ENCODE measurements at places on chromosomes 11 and 22.

- DNase-seq: no peak
Measured at GRCh38 chr11:5117588-5117987, 20.6 kb downstream of the OR52A5 start.

GRCh38 chr11:115078461-115079438 lies 400.4 kb downstream of the NXPE2 start:
- DNase-seq: no peak

DNA sequence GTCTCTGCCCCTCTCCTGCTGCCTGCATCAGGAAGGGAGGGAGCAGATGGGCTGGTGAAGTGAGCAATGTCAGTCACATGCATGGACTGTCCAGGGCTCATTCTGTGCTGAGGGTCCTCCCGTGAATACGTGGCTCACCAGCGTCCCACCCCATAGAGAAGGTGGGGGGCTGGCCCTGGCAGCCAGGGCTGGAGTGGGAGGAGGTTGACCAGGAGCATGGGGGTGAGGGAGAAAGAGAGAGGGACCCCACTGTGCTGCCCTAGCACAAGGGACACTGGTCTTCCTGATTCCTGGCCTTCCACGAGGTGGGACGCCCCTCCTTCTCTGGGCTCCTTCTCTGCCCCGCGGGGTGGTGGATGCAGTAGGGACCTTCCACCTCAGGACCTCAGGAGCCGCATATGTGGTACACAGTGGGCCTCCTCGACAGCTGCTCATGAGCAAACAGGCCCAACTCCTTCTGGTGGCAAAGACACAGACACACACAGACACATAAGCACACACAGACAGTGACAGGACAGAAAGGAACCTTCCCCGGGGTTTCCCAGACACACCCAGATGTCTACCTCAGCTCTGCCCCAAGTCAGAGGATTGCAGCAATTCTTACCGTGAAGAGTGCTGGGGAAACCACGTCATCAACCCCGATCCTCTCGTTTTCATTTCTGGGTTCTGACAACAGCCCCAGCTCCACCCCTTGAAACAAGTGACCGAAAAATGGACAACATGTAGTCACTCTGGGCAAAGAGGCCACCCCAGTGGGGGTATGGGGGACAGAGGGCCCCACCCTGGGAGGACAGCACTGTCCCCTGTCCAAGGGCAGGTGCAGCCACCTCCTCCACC lies 3.6 kb upstream of the APOBEC3A start:
- no peak for DNase-seq

- DNase-seq: no peak
Measured at GRCh38 chr11:126308271-126308671, 4.4 kb downstream of the DCPS start.

- no peak for DNase-seq
Measured at GRCh38 chr11:113549611-113550578, 74.7 kb upstream of the DRD2 start.

DNA sequence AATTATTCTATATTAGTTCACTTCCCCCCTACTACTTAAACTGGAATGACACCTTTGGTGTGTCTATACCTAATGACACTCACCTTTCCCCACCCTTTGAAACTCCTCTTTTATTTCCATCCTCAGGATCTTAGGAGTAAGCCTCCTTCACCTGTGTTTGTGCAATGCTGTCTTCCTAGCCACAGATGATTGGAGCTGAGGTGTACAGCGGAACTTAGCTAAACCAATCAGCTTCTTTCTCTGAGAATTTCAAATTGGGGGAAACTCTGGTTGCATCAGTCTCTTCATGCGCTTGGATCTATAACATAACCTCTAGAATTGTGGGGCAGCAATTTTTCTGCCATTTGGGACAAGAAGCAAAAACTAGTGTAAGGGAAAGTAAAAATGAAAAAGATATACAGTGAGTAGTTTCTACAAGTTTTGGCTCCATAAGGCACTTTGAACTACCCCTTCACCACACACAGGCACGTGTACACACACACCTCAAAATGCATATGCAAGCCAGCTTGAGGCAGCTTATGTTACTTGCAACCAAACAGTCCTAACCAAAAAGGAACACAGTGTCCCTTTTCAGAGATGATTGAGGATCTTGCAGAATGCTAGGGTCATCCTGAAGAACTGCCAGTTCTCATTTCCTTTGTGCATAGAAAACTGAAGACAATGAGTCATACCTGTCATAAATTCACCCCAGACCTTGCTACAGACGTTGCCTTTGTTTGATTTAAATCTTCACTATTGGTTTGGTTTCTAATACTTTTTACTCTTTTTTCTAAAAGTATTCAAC lies 36.0 kb upstream of the LDLRAD3 start:
- no peak for DNase-seq

- DNase-seq: no peak
Measured at GRCh38 chr11:87778357-87778756, 396.9 kb downstream of the RAB38 start.

- peak; percentile 15 for DNase-seq
Measured at GRCh38 chr11:123434262-123434661, 4.2 kb downstream of the GRAMD1B start.

DNA sequence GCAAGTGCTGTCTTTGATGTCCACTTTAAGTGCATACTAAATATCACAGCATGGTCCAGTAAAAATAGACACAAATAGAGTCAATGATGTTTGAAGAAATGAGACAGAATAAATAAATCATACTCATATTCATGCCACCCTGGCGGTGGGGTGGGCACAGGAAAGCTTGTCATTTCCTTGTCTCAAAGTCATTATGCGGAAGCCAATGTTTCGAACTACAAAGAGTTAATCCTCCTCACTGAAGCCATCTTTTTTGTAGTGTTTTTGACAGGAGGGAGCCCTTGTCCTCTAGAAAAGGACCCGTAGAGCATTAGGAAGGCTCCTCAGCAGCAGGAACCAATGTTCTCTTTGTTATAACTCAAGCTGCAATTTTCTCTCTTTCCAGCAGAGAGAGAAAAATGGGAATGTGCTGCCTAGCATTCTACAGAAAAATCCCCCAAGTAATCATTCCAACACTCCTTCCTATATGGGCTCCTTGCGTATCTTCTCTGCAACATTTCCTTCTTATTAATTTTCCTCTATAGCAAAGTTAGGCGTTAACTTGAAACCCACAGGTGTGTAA lies 30.6 kb downstream of the SC5D start:
- DNase-seq: no peak

- no peak for DNase-seq
Measured at GRCh38 chr22:19663286-19663815, 51.0 kb upstream of the SEPTIN5 start.

DNA sequence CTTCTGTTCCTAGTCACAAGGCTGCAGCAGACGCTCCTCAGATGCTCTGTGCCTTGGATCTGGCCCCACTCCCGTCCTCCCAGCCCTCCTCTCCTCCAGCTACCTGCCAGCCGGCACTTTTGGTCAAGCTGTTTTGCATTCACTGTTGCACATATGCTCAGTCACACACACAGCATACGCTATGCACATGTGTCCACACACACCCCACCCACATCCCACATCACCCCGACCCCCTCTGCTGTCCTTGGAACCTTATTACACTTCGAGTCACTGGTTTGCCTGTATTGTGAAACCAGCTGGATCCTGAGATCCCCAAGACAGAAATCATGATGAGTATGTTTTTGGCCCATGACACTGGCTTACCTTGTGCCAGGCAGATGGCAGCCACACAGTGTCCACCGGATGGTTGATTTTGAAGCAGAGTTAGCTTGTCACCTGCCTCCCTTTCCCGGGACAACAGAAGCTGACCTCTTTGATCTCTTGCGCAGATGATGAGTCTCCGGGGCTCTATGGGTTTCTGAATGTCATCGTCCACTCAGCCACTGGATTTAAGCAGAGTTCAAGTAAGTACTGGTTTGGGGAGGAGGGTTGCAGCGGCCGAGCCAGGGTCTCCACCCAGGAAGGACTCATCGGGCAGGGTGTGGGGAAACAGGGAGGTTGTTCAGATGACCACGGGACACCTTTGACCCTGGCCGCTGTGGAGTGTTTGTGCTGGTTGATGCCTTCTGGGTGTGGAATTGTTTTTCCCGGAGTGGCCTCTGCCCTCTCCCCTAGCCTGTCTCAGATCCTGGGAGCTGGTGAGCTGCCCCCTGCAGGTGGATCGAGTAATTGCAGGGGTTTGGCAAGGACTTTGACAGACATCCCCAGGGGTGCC lies 109.8 kb downstream of the BCR start:
- peak; percentile 47 for DNase-seq

GRCh38 chr22:45891996-45892621 lies 84.9 kb downstream of the WNT7B start:
- no peak for DNase-seq

DNA sequence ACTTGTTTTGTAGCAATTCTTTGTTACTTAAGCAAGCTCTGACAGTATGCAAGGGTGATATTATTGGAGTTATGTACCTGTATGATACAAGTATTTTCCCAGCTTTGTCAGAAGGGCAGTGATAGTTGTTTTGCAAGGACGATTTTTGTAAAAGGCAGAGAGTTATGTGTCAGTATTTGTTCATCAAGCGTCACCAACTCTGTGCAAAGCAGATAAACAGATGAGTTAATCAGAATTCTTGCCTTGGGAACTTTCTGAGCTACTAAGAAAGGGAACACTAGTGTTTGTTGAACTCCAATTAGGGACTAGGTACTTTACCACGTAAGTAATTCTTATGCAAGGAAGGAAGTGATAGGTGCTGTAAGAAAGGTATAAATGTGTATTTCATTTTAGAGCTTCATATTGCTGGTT lies 1.4 kb downstream of the USP47 start:
- peak; percentile 44 for DNase-seq

DNA sequence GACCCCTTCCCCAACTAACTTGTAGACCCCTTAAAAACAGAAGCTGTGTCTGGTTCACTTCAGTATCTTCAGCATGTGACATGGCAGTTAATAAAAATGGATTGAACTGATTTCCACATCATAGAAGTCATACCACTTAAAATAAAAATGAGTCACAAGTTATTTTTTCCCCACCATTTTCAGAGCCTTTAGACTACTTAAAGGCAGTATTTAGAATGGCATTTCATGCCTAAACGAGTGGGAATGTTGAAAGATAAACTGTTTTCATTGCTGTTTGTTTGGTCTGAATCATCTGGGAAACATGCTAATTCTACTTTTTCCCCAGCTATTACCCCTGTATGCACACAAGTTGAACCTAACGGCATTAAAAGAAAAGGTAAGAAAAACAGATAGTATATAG lies 324.0 kb downstream of the RAB38 start:
- DNase-seq: no peak

- no peak for DNase-seq
Measured at GRCh38 chr11:45176996-45177395, 30.6 kb downstream of the PRDM11 start.

DNA sequence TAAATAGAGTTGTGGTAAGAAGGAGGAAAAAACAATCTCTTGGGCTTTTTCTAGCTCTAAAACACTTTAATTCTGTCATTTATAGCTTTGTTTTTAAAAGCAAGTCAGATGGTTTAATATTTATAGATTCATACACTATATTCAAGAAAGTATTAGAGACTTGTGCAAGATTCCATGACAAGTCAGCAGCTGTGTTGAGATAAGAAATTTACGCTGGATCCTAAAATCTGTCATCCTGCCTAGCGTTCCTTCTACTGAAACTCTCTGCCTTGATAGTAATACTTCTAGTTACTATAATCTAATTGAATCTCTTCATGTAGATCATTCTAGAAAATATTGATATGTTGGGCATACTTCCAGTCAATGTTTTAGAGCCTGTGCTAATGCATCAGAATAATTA lies 721.8 kb downstream of the CNTN5 start:
- no peak for DNase-seq

GRCh38 chr11:120907971-120908370 lies 115.9 kb upstream of the TBCEL start:
- no peak for DNase-seq

DNA sequence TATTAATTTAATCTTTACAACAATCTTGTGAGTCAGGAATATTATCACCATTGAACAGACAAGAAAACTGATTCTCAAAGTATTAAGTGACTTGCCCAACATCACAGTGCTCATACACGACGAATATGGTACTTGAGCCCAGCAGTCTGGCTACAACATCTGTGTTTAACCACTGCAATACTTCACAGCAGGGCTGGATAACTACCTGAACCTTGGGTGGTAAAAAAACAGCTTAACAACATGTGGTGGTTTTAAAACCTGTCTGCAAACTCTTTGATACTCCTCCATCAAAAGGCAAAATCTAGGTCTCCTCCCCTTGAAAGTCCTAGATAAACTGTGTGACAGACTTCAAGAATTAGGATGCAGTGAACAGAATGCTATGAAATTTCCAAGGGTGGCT lies 424.6 kb upstream of the CADM1 start:
- DNase-seq: no peak

DNA sequence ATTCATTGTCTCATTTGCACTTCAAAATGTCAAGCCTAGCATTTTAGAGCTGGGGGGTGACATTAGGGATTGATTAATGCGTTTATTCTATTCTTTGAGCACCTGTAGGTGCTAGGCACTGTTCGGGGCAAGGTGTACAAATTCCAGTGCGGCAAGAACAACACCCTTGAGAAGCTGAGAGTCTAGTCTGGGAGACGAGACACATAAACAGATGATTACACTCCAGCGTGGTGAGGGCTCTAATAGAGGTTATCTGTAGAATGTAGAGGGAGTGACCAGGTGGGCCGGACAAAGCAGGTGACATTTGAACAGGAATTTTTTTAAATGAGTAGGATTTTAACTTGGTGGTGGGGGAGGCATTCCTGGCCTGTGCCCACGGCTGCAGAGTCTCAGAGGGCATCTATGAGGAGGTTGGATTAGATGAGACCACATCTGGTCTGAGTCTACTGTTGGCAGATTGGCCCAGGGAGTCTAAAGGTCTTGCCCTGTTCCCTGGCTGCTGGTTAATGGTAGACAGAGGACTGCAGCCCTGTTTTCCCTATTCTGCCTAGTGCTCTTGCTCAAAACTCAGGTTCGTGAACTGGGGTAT lies 970 bp downstream of the CAT start:
- DNase-seq: peak; percentile 19
